H7 (cell line): ENCODE measurements at places on chromosomes 4 and X.
A peak's percentile ranks its signal among the peaks of the same experiment; 100 is the strongest.

GRCh38 chr4:61198686-61199085 is 1.4 kb upstream of the ADGRL3 start:
- no peak for DNase-seq

DNA sequence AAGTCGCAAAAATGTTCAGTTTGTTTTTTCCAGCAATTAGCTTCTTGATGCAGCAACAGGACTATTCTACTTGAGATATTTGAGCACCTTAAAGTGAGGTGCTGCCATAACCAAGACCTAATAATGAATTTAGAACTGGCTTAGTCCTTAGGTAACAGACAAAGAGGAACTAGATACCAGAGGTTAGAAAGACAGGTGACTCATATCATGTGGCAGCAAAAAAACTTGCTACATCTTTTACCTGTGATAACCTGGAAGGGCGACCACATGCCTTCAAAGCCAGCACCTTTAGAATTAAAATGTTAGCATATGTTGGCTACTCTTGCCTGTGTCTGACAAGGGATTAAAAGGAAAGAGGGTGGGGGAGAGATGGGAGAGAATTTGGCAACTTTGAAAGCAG is 90.4 kb downstream of the ARHGAP6 start:
- no peak for DNase-seq

DNA sequence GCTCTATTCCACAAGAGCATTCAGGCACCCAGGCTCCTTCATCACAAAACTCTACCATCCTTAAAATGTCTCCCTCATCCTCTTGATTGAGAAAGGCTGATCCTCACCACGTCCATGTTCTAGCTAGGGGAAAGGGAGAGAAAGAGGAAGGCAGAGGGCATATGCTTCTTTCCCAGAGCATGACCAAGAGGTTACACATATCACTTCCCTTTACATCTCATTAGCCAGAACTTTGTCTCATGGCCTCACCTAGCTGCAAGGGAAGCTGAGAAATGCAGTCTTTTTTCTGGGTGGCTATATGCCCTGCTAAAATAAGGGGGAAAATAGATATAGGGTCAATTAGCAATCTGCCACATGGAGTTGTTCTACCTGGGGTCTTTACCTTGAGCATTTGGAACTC is 42.7 kb downstream of the LONRF3 start:
- DNase-seq, result no peak

DNA sequence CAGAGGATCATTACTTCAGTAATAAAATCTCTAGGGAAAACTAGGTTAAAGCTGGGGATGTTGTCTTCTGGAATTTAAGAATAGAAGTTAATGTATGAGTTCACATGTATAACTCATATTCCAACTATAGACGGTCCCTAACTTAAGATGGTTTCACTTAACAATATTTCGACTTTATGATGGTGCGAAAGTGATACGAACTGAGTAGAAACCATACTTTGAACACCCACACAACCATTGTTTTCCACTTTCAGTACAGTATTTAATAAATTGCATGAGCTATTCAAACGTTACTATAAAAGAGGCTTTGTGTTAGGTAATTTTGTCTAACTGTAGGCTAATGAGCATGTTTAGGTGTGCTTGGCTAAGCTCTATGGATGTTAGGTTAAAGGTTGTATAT is 38.7 kb downstream of the CCSER1 start:
- no peak for DNase-seq

DNA sequence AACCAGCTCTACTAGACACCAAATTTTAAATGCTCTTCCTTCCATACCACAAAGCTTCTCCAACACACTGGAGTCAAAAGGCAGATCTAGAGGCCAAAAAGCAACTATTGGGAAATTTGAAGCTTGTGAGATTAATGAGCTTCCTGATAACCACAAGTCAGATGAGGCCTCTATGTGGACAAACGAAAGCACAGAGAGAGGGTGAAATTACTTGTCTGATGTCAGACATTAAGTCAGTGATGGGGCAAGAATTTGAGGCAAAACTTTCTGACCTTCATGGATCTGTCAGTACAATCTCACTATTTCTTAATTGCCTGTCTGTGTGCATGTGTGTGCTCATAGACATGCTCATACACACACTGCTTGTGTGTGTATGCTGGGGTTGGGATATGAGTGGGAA is 103.6 kb downstream of the GUCY2F start:
- no peak for DNase-seq

DNA sequence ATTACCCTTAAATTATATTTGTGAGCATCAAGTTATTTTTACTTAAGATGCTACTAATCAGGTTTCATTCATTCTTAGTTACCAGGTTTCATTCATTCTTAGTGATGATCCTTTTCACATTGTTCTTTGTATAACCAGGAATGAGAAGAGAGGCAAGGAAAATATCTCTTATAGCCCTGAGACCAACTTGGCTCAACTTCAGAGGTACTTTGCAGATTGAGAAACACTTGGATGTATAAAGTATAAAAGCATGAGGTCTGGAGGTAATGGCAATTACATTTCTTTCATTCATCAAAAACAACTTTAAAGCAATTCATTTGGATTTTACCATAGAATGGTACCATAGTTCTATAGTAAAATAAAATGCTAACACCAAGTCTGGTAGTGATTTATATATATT is 231.0 kb downstream of the PRDM5 start:
- DNase-seq, result no peak

GRCh38 chr4:175891851-175892250 is 79.8 kb upstream of the GPM6A start:
- peak; percentile 4 for DNase-seq
